ENCODE measurements at places on chromosomes 2 and 18. TPM values are rescaled to one million over a fixed set of nuclear protein-coding genes. Genes with fewer than 3 reads are reported as not detected.

LAMA1 gene
- 1.2 TPM for total RNA-seq

YES1 gene
- total RNA-seq: 318 TPM

UGT1A5 gene
- total RNA-seq: not detected

USP34 gene
- total RNA-seq: 165 TPM

TMEM131 gene
- 30.9 TPM for total RNA-seq

BOLL gene
- not detected for total RNA-seq

HRH4 gene
- total RNA-seq: 0.19 TPM

WDFY1 gene
- 126 TPM for total RNA-seq

TGFBRAP1 gene
- total RNA-seq: 47.8 TPM

RESP18 gene
- total RNA-seq: not detected

ZNF521 gene
- total RNA-seq: 173 TPM
